Activated naive CD8-positive, alpha-beta T cell treated with anti-CD3 and anti-CD28 coated beads, Interleukin-2, amount 50 U/mL, for 16 hours (primary cell): ENCODE measurements at places on chromosomes 7 and 10.

DNA sequence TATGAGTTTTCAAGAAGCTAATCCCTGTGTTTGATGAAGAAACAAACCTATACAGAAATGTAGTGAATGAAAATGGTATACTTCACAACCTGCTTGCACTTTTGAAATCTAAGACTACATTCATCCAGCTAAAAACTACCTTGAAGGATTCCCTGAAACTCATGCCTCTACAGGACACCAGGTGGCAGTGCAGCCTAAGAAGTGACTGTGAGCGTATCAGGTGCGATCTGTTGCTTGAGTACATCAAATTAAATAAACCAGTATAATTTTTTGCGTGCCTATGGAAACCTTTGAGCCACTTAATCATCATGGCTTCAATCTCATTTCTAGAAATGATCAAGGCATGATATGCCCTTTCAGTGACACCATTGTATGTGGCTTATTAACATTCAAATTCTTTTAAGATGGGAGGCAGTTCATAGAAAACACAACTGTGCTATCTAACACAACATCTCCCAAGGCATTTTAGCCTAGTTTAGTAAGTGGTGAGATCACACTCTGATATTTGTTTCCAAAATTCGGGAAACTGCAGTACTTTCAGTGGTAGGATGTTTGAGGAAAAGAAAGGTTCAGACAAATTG, 57.4 kb downstream of the PPP1R17 start:
- DNase-seq = no peak

DNA sequence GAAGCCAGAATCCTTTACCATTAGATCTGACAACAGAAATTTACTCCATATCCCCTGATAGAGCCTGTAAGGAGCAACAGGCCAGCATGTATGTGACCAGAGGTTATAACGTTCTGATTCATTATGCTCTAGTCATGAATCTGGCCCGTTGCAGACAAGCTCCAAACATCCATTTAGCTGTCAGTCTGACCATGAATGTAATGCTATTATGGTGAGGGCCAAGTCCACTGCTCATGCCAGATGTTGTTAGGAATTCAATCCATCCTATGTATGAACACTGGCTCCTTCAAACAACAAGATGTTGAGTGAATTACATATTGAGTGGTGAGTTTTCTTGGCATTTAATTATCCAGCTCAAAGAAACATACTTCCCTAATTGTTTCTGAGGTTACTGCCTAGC, 610.1 kb upstream of the ANKRD30A start:
- no peak for DNase-seq

DNA sequence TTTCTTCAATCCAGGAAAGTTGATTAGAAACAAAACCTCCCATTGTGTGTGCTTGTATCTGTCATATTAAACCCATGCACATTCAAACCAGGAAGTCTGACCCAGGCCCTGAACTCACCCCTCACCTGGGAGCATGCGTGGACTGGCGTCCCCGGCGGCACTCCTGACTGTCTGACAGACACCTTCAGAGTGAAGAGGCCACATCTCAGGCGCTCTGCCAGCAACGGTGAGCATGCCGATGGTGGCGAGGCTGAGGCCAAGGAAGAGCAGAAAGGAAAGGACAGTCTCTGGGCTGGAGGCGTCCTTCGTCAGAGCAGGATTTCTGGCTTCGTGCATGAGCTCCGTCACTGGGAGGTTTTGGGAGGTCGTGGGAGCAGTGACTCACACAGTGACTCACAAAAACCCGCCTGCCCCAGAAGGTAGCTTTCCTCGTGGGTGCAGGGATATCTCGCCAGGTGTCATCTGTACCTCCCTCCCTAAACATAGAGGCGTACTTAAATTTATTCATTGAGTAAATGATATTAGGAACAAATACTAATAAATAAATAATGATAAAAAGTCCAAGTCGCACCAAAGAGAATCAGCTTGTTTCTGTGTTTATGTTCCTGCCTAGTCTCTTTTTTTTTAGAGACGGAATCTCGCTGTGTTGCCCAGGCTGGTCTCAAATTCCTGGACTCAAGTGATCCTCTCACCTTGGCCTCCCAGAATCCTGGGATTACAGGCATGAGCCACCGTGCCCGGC, 13.5 kb downstream of the IQCE start:
- no peak for DNase-seq

GRCh38 chr7:150503581-150503980, 11.1 kb upstream of the GIMAP7 start:
- no peak for DNase-seq

DNA sequence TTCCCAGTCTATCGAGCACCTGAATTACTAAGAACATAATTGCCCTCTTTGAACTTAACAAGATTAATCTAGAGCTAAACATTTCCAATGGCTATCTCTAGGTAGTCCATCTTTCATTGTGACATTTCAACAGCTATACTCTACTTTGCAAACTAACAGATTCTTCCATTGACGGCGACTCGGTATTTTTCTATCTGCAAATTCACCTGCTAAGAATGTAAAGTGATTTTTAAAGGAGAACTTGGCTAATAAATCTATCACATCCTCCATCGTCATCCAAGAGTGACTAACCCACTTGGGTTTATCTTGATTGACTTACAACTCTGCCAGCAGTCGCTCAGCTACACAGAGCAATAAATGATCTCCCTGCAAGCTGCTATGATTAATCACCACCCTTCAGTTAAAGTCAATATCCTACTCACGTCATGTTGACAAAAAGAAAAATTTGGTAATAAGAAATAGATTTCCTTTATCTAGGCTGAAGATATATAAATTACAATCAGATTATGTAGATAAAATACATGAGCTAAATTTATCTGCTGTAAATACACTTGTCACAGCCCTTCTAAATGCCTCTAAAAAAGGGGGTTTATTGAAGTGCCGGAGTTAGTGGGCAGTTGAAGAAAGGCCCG, 99.5 kb downstream of the SFMBT2 start:
- DNase-seq = no peak

DNA sequence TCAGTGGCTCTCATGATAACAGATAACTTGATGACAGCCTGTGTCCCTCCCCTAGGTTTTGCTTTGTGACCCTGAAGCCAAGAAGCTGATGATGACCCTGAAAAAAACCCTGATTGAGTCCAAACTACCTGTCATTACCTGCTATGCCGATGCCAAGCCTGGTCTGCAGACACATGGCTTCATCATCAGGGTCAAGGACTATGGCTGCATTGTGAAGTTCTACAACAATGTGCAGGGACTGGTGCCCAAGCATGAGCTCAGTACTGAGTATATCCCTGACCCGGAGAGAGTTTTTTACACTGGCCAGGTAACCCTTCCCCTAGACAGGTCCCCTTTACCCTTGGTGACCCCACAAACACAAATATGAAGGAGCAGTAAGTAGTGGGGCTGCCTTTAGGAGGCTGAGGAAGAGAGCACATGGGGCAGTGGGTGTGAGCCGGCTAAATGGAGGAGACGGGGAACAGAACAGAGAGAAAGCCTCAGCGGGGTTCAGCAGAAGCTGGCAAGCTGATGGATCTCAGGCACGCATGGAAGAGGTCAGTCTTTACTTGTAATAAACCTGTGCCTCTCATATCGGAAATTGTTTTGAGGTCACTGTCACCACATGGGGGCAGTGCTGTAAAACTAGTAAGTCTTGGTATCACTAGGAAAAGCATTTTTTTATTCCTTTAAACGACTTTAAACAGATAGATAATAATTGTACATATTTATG, 20.2 kb downstream of the PDCD11 start:
- no peak for DNase-seq

- no peak for DNase-seq
Measured at GRCh38 chr7:122550545-122550944, 148.4 kb downstream of the RNF133 start.
